ENCODE measurements at places on chromosomes 2 and 18.

DNA sequence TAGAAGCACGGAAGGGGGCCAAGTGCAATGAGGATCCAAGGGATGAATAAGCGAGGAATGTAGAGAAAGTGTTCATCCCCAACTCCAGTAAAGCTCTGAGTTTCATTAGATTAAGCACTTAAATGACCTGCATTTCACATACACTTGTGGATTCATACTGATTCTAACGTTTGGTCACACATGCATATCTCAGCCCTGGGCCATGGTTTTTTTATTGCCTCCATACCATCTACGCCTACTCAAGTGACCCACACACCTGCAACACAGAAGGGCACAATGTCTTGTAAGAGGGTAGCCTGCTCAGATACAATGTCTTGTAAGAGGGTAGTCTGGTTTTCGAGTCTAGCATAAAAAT, 566 bp upstream of the MRPS5 start:
- DNase-seq, result no peak

- no peak for DNase-seq
Observed at GRCh38 chr2:102025583-102026267, 34.0 kb downstream of the IL1R2 start.

GRCh38 chr2:125652280-125652679, 1003.7 kb upstream of the GYPC start:
- DNase-seq, result no peak

DNA sequence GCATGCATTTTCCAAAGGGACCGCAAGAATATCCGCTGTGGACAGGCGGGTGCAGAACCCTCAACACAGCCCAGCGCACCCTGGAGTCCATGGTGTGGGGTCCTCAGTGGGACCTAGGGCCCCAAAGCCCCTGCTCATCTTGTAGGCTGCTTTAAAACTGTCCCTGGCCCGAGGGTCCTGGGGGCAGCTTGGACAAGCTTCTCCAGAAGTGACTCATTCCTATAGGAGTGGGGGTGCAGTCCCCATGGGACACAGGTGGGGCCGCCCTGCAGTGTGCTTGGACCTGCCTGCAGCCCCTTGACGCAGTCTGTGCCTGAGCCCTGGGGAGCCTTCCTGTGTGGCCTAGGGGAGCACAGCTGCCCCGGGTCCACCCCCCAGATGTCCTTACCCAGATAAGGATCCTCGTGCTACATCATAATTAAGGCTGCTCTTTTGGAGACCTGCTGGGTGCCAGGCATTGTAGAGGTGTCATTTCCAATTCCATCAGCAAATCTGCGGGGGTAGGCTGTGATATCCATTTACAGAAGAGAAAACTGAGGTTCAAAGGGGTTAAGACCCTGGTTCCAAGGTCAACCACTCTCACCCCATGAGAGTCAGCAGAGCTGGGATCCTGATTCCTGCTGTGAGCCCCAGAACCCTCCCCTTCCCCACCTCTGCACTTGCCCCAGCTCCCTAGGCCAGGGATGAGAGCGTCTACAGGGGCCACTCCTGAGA, 1.7 kb upstream of the HS6ST1 start:
- no peak for DNase-seq

DNA sequence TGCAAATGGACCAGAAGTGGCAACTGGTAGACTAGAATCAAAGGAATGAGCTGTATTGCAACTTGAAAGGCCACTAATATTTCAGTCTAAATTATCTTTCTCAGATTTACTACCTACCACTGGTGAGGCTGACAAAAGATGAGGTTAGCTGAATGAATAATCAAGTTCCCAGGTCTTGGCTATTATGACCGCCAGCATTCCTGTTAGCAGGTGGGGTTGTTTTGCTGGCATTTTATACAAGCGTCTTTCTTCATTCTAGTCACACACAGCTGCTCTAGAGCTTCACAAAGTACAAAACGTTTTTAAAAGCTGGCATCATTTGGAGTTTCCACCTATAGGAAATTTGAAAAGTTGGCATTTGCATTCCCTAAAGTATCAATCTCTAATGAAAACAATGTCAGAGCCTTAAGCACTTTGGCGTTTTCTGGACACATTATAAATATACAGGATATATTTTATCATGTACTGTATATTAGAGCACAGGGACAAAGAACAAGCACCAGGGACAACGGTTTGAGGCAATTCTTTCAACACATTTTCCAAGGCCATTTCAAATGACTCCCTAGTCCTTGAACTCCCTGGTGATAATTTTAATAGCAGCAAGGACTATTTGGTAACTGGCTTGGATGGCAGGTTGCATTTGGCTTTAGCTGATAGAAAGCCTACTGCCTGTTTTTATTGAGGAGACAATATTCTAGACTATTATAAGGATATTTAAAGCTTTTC, 410.2 kb upstream of the CHST9 start:
- no peak for DNase-seq

GRCh38 chr2:86350751-86351150, 13.3 kb upstream of the REEP1 start:
- DNase-seq, result no peak

GRCh38 chr18:32310774-32311173, 120.9 kb downstream of the MEP1B start:
- no peak for DNase-seq

DNA sequence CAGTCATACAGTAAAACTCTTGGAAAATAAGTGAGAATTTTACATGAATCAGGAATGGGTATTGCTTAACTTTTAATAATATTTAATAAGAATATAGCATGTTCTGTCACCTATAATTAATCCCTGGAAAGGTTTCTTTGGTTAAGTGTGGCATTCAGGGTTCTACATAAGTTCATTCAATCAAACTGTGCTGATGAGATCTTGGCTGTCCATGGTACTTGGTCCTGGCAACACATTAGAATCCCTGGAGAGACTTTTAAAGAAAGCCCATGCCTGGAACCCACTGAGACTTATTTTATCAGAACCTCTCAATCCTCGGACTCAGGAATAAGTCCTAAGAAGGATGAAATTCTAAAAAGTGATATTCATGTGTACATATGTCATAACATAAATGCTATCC, 60.3 kb downstream of the CERKL start:
- no peak for DNase-seq

DNA sequence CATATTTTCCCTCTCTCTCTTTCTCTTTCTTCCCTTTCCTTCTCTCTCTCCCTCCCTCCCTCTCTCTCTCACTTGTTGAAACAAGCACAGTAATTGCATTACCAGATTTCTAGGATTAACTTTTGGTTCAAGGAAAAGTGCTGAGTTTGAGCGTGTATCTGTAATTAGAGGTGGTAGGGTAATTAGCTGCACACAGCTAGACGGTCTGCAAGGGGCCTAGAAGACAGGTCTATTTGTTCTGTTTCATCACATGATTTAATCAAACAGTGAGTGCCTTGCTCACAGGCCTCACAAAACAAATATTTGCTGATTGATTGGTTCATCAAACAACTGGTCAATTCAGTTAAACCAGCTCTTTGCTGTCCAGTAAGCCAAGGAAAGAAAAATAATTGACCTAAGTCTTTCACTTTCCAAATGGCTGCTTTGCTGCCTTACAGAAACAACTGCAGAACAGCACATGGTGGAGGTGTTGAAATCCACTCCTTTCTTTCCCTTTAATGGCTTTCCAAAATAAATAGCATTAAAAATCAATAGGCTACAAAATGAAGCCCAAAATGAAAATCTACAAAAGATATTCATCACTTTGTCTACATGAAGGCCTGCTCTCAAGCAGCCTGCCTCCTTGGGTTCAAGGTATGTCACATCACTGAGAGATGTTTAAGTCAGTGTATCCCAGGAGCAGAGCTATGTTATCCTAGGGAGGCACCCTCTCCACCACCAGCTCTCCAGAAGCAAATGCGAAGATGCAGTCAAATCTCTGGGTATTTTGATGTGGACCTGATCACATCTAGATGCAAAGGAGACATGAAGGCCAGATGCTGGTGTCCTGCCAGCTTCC, 264.4 kb upstream of the SIX2 start:
- DNase-seq, result no peak

DNA sequence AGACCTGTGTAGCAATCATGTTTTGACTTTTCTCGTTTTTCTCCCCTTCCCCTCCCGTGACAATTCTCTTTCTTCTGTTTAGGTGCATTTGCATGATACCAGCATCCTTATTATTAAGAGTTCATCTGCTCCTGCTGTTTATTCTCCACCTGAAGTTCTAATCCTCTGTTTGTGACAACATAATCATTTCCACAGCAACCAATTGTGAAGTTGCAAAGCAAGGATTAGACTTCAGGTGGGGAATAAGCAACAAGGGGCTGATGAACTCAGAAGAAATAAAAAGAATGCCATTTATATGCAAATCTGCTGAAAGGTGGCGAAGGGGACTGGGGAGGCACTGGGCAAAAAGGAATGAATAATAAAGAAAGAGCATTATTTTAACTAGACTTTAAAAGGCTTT, 124.8 kb upstream of the LINC00305 start:
- no peak for DNase-seq

DNA sequence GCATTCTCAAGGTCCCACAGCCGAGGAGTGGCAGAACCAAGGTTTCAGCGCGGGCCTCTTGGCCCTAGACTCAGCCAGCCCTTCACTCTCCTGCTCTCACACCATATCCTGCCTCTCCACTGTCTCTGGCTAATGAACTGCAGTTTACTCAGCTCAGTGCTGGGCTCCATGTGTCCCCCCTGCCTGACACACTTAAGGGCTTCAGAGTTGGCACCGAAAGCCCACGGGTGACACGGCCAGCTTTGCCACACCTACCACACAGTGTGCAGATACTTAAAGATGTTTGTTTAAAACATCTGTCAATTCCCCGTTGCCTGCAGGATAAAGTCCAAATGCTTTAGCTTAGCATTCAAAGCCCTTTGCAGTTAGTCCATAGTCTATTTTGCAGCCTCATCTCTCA, 241.2 kb downstream of the SEPTIN10 start:
- DNase-seq, result no peak

- no peak for DNase-seq
Observed at GRCh38 chr2:199130501-199130900, 327.2 kb downstream of the SATB2 start.

- no peak for DNase-seq
Observed at GRCh38 chr18:79333046-79333445, 62.7 kb upstream of the NFATC1 start.

GRCh38 chr2:7660816-7661215, 743.6 kb downstream of the RNF144A start:
- DNase-seq, result no peak

DNA sequence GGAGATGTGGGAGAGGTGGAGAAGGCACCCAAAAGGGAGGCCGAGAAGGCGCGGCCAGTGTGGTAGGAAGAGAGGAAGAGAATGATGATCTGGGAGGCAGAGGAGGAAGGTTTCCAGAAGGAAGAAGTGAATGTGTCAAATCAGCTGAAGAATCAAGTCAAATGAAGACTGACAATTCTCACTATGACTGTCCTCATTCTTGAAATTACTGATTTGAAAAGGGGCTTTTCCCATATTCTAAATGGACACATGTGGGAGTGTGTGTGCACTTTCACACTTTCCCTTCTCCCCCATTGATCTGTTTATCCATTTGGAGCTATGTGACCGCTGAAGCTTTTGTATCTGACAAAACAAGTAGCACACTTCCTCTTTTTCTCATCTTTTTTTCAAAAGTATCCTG, 6.1 kb downstream of the AFF3 start:
- DNase-seq, result no peak

- no peak for DNase-seq
Observed at GRCh38 chr2:189618197-189618596, 37.6 kb upstream of the SLC40A1 start.

GRCh38 chr18:79422022-79422782, 26.5 kb downstream of the NFATC1 start:
- DNase-seq, result peak; percentile 49

DNA sequence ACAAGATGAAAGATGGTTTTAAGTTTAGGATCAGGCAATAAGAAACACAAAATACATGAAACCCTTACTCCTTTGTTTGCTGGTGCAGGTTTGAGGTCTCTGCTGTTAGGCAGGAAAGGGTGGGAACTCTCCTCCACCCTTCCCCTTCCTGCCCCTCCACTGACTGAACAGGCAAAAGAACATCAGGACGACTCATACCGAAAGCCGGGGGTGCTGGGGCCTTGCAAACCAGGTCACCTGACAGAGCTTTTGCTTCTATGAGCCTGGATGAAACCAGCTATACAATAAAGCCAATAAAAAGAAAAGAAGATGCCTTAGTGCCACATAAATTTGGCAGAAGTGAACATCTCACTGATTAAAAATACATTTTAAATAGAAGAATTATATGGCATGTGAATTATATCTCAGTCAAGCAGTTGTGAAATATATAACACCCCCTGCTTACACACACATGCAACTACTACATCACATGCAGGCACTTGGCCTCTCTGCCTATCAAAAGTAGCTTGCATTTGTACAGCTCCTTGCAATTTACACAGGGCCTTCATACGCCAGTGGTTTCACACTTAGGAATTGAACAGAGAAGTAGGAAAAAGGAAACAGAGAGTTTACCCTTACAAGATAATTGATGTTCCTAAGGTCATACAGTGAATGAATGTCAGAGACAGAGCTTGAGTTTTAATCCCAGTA, 215.1 kb upstream of the TRIB2 start:
- DNase-seq, result peak; percentile 50

- DNase-seq, result peak; percentile 51
Observed at GRCh38 chr2:236512902-236513435, 56.7 kb upstream of the ACKR3 start.

DNA sequence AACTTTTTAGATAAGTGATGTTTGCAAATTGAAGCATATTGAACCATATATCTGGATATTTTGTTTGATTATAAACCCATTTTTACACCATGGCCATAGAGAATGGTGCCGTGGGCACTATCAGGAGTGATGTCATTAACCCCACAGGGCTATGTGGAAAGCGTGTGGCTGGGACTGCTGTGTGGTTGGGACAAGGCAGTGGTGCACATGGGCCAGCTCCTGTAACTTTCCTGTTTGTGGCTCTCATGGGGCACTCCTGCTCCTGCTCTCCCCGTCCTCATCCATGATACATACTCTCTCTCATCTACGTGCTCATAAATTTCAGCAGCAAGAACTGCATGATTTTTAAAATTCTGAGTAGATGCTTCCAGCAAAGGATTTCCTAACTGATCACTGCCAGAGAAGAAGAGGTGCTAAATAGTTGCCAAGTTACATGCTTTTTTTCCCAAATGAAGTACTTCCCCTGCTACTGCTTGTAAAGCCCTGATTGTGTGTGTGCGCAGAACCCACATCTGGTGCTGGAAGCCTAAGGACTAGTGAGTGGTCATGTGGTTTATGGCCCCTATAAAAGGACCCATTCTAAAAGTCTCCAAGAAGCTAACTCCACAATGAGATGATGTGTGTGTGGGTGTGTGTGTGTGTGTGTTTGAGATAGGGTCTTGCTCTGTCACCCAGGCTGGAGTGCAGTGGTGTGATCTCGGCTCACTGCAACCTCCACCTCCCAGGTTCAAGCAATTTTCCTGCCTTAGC, 240.8 kb downstream of the NEDD4L start:
- no peak for DNase-seq

DNA sequence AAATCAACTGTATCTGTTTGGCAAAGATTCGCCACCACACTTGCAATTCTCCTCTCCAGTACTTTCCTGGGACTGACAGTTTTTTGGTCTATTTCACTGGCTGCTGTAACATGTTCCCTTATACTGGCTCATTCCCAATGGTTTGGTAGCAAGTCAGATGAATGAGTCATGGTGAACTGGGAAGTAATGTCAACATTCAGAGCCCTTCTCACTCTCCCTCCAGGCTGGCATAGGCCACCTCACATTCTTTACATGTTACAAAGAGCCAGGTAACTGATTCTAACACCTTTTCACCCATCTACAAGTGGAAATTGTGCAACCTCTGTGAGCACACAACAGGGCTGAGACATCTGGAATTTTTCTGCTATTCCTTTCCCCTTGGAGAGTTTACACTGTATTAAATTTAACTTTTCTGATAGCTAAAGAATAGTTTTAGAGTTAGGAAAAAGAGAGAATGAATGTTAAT, 111.3 kb upstream of the TLK1 start:
- DNase-seq, result no peak

- no peak for DNase-seq
Observed at GRCh38 chr2:105950521-105951383, 206.0 kb downstream of the NCK2 start.

Data from GM18507 (cell line).